ENCODE measurements at places on chromosomes 13 and 19.

DNA sequence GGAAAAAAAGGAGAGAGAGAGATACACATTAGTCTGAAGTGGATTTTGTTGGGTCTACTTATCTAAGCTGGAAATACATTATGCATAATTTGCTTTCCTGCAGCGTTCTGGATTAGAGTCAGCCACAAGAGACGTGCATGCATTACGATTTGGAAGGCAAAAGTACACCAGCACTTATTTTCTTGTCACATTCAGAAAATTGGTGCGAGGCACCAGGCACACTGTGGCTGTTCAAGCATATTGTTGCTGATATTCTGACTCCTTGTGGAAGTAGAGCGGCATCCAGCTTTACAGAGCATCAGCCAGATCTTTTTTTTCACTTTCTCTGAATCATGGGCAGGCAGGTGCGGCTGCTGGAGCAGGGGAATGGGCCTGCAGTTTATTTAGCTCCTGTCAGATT lies 905.6 kb upstream of the SPRY2 start:
- no peak for DNase-seq
- H3K27me3 ChIP-seq: no peaks in the 10 kb centered on the region
- H3K27ac ChIP-seq: no peak overlapping the region
- no peak overlapping the region for H3K4me3 ChIP-seq
- H3K4me1 ChIP-seq: no peaks in the 10 kb centered on the region
- H3K36me3 ChIP-seq: no peaks in the 10 kb centered on the region

GRCh38 chr19:39525205-39525604 lies 7.4 kb downstream of the EID2B start:
- H3K4me3 ChIP-seq: no peak overlapping the region
- H3K4me1 ChIP-seq: peaks cover 7% of the 10 kb centered on the region
- no peaks in the 10 kb centered on the region for H3K27me3 ChIP-seq

DNA sequence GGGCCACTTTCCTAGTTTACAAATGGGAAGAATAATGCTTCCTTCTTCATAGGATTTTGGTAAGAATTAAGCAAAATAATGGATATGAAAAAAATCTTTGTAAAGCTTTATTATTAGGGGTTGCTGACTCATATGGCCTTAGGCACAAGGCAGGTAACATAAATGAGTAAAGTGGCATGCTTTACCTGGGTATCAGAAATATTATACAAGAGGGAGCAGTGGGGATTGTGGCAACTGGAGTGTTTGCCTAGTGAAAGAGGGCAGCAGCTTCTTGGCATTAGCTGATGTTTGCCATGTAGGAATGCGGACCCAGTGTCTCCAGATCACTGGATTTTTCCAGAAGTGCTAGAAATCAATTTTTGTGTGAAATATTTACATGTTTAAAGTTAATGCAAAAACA lies 19.5 kb downstream of the WDFY2 start:
- no peak for DNase-seq
- no peaks in the 10 kb centered on the region for H3K36me3 ChIP-seq
- no peak overlapping the region for H3K4me3 ChIP-seq
- no peaks in the 10 kb centered on the region for H3K27me3 ChIP-seq

- H3K27ac ChIP-seq: no peak overlapping the region
- no peaks in the 10 kb centered on the region for H3K27me3 ChIP-seq
- H3K4me1 ChIP-seq: peaks cover 10% of the 10 kb centered on the region
- H3K36me3 ChIP-seq: peaks cover 23% of the 10 kb centered on the region
- no peak for DNase-seq
- H3K4me3 ChIP-seq: no peak overlapping the region
Observed at GRCh38 chr19:40578442-40578908, 1.8 kb downstream of the SHKBP1 start.

DNA sequence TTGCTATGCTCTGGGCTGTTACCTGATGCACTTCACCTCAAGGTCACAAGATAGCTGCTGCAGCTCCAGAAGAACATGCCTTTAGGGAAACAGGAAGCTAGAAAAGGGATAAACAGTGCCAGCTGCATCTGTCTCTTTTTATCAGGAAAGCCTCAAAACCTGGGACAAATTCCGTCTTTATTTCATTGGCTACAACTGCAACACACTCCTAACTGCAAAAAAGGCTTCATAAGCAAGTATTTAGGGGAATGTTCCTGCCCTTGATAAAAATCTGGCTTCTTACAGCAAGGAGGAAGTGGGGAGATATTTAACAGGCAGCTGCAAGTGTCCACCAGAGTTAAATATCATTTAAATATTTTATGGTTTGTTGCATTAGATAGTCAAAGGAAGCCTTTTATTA lies 34.2 kb upstream of the SERTM1 start:
- no peaks in the 10 kb centered on the region for H3K36me3 ChIP-seq
- H3K4me1 ChIP-seq: no peaks in the 10 kb centered on the region
- no peak overlapping the region for H3K4me3 ChIP-seq
- no peaks in the 10 kb centered on the region for H3K27me3 ChIP-seq
- no peak overlapping the region for H3K27ac ChIP-seq
- no peak for DNase-seq

DNA sequence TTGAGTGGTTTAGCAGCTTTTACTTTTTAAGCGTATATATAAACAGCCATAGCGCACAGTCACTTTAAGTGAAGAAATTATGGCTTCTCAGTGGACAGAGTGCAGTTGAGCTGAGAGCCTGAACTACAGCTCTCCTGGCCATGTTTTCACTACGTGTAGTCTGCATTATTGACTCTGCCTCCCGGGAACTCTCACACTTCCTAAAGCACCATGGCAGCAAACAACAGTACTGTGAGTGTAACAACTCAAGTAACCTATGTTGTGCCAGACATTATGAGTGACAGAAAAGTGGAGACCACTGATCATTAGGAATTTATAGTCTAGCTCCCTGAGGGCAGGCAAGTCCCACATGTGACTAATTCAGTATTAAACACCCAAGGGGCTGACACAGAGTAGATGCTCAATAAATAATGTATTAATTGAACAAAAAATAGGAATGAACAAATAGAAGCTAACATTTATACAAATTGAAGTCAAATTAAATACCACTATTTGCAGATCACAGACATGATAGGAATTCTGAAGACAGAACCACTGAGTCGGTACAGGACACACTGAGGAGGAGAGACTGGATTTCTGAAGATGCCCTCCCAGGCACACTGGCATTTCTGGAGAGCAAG lies 19.7 kb downstream of the EFNB2 start:
- no peaks in the 10 kb centered on the region for H3K27me3 ChIP-seq
- H3K4me1 ChIP-seq: peaks cover under 1% of the 10 kb centered on the region
- H3K27ac ChIP-seq: no peak overlapping the region
- H3K36me3 ChIP-seq: no peaks in the 10 kb centered on the region

DNA sequence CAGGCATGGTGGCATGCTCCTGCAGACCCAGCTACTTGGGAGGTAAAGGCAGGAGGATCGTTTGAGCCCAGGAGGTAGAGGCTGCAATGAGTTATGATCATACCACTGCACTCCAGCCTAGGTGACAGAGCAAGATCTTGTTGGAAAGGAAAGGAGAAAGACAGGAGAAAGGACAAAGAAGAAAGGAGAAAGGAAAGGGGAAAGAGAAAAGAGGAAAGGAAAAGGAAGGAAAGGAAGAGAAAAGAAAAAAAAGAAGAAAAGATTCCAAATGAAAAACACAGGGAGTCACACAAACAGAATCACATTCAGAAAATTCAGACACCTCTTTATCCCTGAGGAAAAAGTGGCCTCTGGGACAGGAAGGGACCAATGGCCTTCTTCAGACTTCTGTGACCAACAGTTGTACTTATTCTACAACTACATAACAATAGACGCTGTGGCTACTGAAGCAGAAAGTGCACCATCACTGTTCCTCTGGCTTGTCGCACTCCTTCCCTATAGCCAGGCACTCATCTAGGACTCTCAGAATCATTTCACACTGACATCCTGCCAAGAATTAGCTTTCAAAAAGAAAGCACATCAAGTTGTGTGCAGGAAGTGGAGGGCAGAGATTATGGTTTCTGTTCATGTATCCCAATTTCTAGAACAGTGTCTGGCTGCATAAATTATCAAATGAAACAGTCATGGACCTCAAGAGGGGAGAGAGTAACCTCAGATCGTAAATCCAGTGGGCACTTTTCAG lies 5.9 kb downstream of the MTMR6 start:
- H3K36me3 ChIP-seq: no peaks in the 10 kb centered on the region
- no peak overlapping the region for H3K4me3 ChIP-seq
- DNase-seq: no peak
- no peaks in the 10 kb centered on the region for H3K27me3 ChIP-seq

- H3K4me3 ChIP-seq: no peak overlapping the region
- H3K27ac ChIP-seq: peak overlapping the region; percentile 68
- H3K4me1 ChIP-seq: peaks cover 4% of the 10 kb centered on the region
Observed at GRCh38 chr13:23985060-23985459, 87.8 kb upstream of the C1QTNF9B start.

DNA sequence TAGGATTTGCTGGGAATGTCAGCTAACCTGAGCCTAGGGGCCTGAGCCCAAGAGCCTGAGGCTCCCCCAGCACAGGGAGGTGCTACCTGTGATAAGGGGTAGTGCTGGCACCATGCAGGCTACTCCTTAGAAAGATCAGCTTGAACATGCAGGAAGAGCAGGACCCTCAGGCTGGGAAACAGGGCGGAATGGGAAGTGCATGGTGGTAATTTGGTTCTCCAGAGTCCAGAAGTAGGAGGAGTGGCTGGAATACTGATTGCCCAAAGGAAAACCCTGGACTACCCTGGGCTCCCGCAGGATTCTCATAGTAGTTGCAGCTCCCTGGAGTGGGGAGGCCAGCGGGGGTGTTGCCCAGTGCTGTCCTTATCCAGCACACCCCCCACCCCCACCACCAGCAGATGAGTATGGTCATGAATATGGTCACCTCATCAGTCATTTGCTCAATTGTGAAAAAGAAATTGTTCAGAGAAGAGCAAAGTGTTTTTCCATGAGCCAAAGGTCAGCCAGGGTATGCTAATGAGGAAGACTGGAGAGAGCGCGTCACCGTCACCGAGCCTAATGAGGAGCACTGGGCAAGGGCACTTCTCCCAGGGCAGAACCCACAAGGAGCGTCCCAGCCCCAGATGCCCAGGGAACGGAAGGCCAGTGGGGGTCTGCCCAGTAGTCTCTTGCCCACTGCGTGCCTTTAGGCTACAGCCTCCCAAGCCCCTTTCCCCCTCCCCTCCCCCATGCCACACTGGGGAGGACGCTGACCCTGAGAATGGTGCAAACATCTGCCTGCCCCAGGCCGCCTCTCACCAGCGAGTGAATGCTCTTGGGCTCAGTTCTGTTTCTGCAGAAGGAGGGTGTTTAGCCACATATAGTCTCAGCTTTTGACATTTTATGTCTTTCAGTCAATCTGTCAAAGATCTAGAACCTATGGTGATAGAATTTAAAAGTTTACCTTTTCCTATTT lies 5.3 kb downstream of the SLC25A15 start:
- H3K4me3 ChIP-seq: no peak overlapping the region
- DNase-seq: no peak
- H3K27ac ChIP-seq: no peak overlapping the region
- peaks cover 31% of the 10 kb centered on the region for H3K4me1 ChIP-seq
- H3K36me3 ChIP-seq: peaks cover 3% of the 10 kb centered on the region

DNA sequence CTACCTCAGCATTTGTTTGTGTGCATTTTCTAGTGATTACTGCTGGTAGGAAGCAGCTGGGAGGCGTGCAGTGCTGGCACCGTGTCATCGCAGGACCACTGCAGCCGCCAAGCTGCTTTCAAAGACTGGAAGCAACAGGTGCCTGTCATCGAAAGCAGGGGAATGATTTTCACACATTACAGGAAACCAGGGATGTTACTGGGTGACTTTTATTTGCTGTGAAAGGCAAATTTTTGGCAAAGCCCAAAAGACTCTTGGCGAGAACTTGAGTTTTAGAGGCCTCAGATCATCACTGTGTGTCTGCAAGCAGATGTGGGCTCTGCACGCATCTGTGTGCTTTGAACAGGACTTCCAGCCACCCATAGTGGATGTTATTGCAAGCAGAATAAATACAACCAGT lies 176.4 kb downstream of the FLT1 start:
- H3K27ac ChIP-seq: no peak overlapping the region
- DNase-seq: no peak
- H3K27me3 ChIP-seq: no peaks in the 10 kb centered on the region
- H3K4me3 ChIP-seq: no peak overlapping the region
- no peaks in the 10 kb centered on the region for H3K36me3 ChIP-seq
- H3K4me1 ChIP-seq: no peaks in the 10 kb centered on the region

All from thyroid gland (tissue), 4 donors.